Stomach (tissue), 19 donors: ENCODE measurements at places on chromosomes 12 and 14. TPM values are rescaled to one million over a fixed set of nuclear protein-coding genes. Genes with fewer than 3 reads are reported as not detected.

DNA sequence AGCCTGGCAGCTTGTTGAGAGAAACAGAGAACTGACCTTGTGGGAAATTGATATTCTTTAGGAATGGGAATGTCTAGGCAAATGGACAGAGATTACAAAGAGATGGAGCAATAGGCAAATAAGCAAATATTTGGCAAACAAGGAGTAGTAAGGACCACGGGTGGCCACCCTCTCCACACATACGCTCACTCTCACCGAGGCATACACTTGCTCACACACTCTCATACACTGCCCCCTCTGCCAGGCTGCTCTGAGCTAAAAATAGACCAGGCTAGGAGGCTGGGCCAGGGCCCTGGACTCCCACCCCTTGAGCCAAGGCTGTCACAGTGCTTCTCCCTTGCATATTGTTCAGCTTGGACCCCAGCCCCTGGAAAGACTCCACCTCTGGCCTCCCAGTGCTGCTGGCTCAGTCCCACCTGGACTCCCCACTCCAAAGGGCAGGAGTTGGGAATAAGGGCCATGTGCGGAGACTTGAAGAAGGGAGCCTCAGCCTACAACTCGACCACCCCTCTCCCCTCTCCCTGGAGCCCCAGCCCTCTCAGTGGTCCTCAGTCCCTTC is 1.1 kb downstream of the PPP1R1A start:
- DNase-seq: peak; percentile 28
- H3K4me3 ChIP-seq: peak overlapping the region; percentile 70
- peaks cover 44% of the 10 kb centered on the region for H3K4me1 ChIP-seq
- H3K27ac ChIP-seq: no peak overlapping the region
- no peaks in the 10 kb centered on the region for H3K36me3 ChIP-seq

DNA sequence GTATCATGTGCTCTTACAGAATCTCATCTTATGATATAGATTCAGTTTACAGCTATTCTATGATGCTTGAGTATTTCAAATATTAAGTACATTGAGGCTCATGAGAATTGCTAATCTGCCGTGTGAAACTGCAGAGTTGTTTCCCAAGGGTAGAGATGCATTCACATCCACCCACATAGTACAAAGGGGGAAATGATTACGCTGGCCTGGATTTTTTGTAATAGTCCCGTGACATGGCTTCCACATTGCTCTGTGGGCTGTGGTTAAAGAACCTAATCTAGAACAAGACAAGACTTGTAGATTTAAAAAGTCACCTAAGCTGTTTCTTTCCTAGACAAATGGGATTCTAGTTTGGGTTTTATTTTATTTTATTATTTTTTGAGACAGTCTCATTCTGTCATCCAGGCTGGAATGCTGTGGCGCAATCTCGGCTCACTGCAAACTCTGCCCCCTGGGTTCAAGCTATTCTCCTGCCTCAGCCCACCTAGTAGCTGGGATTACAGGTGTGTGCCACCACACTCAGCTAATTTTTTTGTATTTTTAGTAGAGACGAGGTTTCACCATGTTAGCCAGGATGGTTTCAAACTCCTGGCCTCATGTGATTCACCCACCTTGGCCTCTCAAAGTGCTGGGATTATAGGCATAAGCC is 13.0 kb upstream of the RIOX1 start:
- DNase-seq: no peak
- H3K4me3 ChIP-seq: no peak overlapping the region
- no peaks in the 10 kb centered on the region for H3K27me3 ChIP-seq
- no peaks in the 10 kb centered on the region for H3K36me3 ChIP-seq

DNA sequence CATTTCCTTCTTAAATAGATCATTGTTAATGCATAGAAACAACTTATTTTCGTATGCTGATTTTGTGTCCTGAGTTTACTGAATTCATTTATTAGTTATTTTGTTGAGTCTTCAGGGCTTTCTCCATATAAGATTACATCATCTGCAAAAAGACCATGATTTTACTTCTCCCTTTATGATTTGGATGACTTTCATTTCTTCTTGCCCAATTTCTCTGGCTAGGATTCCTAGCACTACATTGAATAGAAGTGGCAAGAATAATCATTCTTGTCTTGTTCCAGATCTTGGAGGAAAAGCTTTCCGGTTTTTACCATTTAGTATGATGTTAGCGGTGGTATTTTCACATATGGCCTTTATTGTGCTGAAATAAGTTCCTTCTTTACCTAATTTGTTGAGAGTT is 303.0 kb upstream of the RTL1 start:
- H3K4me3 ChIP-seq: no peak overlapping the region
- no peaks in the 10 kb centered on the region for H3K36me3 ChIP-seq
- no peak overlapping the region for H3K27ac ChIP-seq
- H3K4me1 ChIP-seq: no peaks in the 10 kb centered on the region
- DNase-seq: no peak

DNA sequence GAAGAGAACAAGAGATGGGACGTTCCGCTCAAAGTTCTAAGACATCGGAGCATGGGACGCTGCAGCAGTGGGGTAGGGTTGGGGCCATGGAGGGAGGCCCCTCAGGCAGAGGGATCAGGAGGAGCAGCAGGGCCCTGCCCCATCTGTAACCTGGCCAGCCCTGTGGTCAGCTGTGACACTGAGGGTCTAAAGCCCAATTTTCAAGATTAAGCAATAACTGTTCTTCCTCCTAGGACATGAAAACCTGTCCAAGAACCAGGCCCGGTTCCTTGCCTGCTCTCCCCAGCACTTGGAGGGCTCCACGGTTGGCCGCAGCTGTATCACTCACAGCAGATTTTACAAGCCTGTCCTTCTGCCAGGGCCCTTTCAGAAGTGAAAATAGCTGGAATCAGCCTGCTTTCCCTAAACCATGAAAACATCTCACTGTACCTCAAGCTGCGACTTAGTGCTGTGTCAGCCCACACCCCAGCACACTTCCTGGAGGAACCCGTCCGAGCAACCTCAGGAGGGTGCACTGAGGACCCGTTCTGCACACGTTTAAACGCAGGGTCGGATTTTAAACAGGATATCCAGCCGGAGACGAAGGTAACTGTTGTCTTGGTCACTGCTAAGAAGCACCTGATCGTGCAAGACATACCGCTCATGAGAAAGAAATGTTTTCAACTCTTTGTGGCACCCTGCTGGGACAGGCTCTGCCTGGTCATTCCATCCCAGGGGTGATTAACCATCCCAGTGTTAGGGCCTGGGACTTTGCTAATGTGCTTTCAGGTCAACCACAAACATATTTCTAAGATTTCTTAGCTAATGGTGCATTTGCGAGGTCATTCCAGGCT is 201.9 kb upstream of the DIO3 start:
- DNase-seq: no peak
- H3K27me3 ChIP-seq: peaks cover 7% of the 10 kb centered on the region
- H3K4me3 ChIP-seq: no peak overlapping the region
- H3K4me1 ChIP-seq: peaks cover 26% of the 10 kb centered on the region

The APOLD1 gene
- polyA plus RNA-seq: 1.9 TPM

The FOXG1 gene
- polyA plus RNA-seq: not detected

The EML5 gene
- polyA plus RNA-seq: 0.30 TPM

The NEUROD4 gene
- polyA plus RNA-seq: not detected
